Fibroblast of the aortic adventitia (primary cell): ENCODE measurements at places on chromosomes 2 and 18. TPM values are rescaled to one million over a fixed set of nuclear protein-coding genes. Genes with fewer than 3 reads are reported as not detected.

GRCh38 chr2:144493027-144493809, 26.7 kb downstream of the ZEB2 start:
- DNase-seq, result no peak

LINC00305 gene
- total RNA-seq, result not detected in 2 replicates

DNA sequence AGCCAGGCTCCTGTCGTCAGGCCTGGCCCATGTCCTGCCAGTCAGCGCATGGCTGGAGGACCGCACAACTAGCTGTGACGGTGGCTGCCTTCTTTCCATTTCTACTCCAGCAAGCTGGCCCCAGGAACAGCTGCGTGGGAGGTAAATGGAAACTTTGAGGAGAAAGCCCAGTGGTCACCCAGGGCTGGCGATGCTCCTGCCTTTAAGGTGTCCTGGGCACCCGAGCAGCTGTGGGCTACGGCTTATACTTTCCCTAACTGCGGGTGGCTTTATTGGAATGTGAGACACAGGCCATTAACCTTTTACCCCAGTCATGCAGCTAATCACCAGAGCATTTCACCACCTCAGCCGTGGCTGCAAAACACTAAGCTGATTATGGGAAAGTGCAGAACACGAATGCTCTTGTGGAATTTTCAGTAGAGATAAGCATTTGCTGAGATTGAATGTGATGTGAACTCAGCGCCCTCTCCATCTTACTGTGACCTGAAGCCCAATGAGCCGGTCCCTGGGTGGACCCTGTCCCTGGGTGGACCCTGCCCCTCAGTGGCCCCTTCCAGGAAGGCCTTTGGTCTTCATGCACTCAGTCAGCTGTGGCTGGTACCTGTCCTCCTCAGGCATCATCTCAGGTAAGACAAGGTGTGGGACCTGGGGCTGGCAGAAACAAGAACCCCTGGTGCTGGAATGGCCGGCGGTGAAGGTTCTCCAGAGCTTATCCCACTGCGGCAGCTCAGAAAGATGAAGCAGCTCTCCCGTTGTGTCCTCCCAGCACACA, 275.4 kb upstream of the HS6ST1 start:
- peak; percentile 12 for DNase-seq

- DNase-seq, result no peak
Measured at GRCh38 chr18:67433971-67434370, 82.5 kb downstream of the DSEL start.

IL1RL1 gene
- 4.9 and 8.2 TPM in 2 replicates for total RNA-seq

DNA sequence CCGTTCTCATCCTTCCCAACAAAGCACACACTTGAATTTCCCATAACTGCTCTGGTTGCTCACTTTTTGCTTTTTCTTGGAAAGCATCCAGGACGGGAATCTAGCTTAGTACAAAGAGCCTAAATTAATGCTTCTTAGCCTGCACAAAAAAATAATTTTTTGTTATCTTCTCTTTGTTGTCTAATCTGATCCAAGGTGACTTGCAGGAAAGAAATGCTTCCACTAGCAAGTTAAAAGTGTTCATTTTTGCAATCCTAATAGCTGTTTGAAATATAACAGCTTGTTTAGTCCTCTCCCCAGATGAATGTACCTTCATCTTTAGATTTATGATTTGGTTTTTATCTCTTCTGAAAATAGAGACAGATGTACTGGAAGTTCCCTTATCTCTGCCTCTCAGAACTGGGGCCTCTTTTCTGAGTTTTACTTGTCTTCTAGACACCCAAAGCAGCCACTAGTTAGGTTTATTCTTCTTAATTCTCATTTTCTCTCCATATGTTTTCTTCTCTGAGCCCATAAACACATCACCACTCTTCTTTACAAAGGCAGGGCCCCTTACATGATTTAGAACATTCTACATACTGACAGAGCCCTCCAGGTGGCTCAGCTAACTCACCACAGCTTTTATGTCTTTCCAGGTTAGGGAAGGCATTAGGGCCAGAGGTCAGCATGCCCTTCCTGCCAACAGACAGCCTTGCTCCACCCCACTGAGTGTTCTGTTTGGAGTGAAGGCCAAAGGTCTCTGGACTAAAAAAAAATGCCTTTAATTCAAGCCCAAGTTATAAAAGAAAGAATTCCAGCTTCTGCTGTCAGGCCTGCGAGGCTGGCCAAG, 74.7 kb upstream of the MAP4K3 start:
- peak; percentile 74 for DNase-seq

DNA sequence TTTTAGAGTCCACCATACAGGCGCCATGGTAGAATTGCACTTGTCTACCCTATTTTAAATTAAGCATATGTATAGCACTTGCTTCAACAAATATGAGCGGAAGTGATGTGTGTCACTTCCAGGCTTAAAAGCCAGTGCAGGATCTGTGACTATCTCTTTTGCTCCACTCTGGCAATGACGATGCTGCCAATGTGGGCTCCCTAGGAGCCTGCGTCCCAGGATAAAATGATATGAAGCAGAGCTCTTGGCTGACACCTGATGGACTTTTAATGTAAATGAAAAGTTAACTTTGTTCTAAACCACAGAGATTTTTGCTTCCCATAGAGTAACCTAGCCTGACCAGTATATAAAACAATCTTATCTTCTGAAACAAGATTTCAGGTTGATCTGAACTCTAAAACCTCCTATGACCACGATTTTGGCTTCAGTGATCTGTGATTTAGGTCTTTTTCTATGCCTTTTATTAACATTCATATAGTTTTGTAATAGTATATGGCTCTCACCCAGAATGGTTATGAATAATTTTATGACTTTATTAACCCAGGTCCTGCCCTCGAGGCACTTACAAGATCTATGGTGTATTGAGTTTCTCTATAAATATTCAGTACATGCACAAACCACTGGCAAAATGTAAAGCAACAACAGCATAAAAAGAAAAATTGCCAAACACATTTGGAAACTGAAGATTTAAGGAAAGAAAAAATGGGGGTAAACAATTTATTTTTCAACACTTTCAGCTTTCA, 422.5 kb upstream of the PIK3C3 start:
- DNase-seq, result no peak

DNA sequence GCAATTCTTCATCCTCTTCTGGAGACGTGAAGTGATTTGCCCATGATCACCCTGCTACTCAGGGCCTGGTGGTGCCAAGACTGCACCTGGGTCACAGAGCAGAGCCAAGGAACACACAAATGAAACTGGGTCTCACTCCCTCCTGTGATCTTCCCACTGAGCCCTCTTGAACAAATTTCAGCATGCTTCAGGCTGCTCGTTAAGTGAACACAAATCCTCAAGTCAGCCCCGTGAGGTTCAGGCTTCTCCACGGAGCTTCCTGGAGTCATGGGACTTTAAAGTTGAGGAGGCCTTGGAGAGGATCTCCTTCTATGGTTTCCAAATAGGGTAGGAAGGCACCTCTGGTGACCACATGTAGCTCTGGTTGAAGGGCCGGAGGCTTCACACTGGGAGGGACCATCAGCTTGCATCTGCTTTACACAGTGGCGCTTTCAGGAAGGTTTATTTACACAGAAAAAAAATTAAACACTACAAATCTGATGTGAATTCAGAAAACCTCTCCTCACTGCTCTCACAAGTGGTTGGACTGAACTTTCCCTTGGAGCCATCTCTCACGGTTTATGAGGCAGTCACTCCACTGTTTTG, 255.4 kb downstream of the LOXHD1 start:
- no peak for DNase-seq

STON1 gene
- total RNA-seq, result 24.6 and 79.9 TPM in 2 replicates

VWA3B gene
- not detected in 2 replicates for total RNA-seq

C1QL2 gene
- total RNA-seq, result not detected in 2 replicates

DNA sequence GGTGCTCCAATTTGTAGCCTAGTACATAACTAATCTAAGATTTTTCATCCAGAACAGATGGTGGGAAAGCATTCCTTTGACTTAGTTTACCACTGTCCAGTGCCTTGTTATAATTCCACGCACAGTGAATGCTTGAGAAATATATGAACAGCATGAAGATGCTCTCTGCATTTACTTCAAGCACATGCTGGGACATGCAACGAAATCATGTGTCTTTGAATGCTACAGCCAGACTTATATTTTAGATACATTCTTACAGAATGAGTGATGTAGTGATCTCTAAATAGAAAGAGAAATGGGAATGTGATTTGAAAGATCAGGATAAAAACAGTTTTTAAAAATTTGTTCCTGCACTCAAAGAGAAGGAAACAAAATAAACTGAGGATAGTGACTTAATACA, 398.3 kb downstream of the FBXO15 start:
- DNase-seq, result no peak

DPP10 gene
- total RNA-seq, result not detected in 2 replicates

ARL4C gene
- 33.7 and 136 TPM in 2 replicates for total RNA-seq

ZDBF2 gene
- 11.8 and 20.9 TPM in 2 replicates for total RNA-seq

GRCh38 chr2:26017464-26018183, 16.3 kb upstream of the RAB10 start:
- DNase-seq, result no peak

GRCh38 chr2:121910139-121910538, 154.7 kb downstream of the TSN start:
- DNase-seq, result no peak

- no peak for DNase-seq
Measured at GRCh38 chr2:98281607-98282006, 64.6 kb upstream of the CNGA3 start.

PLEK gene
- under 0.01 TPM in 1 of 2 replicates, not detected in the other for total RNA-seq

DNA sequence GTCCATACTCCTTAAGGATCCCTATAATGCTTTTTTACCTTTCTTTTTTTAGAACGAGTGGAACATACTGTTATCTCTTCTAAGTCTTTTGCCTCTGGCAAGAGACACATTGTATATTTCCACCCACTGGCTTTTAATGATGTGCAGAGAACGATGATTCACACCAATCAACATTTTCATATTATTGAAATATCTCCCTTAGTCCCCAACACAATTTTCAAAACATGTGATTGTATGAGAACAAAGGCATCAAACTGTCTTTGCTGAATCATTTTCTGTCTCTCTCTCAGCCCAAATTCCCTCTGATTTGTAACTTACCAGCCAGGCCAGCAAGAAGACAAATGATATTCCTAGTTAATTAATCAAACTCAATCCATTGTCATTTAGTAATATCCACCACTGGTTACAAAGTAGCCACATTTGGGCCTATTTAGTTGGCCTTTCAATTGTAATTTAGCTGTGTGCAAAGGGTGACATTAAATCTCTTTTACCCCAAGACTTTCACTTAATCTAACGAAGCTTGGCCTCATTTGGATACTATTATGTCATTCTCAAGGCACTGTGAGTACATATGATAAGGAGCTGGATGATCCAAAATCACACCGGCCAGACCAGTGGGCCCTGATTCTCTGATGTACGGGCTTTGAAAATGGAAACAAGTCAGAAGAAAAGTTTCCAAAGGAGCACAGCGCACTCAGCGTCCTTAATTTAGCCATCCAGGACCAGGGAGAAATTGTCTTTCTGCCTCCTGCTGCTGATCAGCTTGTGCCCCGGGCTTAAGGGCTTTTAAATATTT, 185.1 kb downstream of the SCG2 start:
- peak; percentile 64 for DNase-seq

DNA sequence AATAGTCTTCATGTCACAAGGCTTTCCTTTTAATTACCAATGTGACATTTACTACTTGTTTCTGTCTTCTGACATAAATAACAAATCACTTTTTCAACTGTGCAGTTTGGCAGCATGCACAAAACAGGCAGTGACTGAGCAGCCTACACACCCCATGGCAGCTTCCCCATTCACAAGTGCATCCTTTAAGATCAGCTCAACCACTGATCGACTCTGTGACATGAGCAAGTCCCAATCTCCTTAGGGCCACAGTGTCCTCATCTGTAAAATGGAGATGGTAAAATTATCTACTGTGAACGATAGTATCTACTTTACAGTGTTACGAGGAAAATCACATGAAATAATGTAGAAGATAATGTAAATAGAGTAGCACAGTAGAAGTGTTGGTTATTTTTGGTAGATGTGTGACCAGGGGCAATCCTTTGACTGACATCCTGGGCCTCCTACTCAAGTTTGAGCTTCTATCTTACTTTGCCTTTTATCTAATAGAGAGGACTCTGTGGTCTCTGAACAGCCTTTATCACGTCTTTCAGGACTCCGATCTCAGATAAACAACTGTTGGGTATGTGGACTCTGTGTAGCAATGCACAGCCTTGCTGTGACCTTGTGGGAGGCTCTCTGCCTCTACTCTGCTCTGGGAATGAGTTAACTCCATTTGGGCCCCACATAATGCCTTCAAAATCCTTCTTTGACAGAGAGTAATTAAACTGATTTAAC, 120.6 kb downstream of the PIGN start:
- DNase-seq, result no peak

- DNase-seq, result peak; percentile 35
Measured at GRCh38 chr2:234556848-234557573, 60.1 kb upstream of the ARL4C start.

- DNase-seq, result no peak
Measured at GRCh38 chr2:28601616-28602015, 105.8 kb downstream of the PLB1 start.

PPP1R1C gene
- total RNA-seq, result 1.4 TPM in 1 of 2 replicates, not detected in the other

- DNase-seq, result no peak
Measured at GRCh38 chr2:122799391-122799790, 1043.9 kb downstream of the TSN start.

VAMP5 gene
- total RNA-seq, result 33.8 and 56.2 TPM in 2 replicates

UGT1A5 gene
- total RNA-seq, result not detected in 2 replicates

DNA sequence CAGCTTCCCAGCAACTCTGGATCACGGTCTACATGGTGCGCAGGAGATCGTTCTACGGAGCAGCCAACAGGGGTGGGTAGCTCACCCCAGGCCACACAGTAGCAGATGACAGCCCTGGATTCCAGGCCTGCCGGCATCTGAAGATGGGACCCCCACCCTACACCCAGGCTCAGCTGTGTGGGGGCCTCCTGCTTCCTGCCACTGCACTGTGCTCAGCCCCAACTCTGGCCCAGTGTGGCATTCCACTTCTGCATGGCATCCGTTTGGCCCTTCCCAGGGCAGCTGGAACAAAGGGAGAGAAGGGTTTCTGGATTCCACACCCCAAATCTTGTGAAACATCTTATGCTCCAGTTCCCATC, 9.1 kb downstream of the PER2 start:
- DNase-seq, result no peak

DNA sequence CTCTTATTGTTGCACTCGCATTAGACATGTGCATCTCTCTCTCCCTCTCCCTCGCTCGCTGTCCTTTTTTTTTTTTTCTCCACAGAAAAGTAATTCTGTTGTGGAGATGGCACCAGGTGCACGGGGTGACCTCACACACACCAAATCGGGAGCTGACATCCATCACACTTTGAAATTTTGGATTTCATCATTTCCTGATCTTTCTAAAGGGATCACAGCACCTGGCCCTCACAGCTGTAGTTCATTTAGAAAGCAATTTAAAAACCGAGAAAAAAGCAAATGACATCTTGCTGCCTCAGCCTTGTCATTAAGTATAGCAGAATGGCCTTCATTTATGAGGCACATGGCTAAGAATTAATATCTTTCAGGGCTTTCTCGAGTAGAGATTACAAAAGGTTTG, 717.2 kb downstream of the RNF144A start:
- no peak for DNase-seq

C2orf81 gene
- total RNA-seq, result 1.9 and 2.8 TPM in 2 replicates
